ENCODE measurements at places on chromosomes 2 and 18. TPM values are rescaled to one million over a fixed set of nuclear protein-coding genes. Genes with fewer than 3 reads are reported as not detected.

The PSMA8 gene
- not detected for total RNA-seq

The CHST9 gene
- 0.05 TPM for total RNA-seq

The GTF2A1L gene
- total RNA-seq: not detected

The TRABD2A gene
- 4.0 TPM for total RNA-seq

The ABCA12 gene
- 0.19 TPM for total RNA-seq

The LYG2 gene
- total RNA-seq: 0.72 TPM

The APCDD1 gene
- not detected for total RNA-seq

The PLA2R1 gene
- 0.88 TPM for total RNA-seq

The DLX1 gene
- total RNA-seq: 10.2 TPM

The SERPINB12 gene
- not detected for total RNA-seq

The UGT1A6 gene
- not detected for total RNA-seq

The ATOH8 gene
- 10.0 TPM for total RNA-seq

The UGT1A3 gene
- total RNA-seq: not detected

The FAP gene
- total RNA-seq: not detected

The IGFBP2 gene
- total RNA-seq: 169 TPM

The SPIRE1 gene
- total RNA-seq: 12.0 TPM

The HRH4 gene
- not detected for total RNA-seq

The KCNIP3 gene
- total RNA-seq: 2.7 TPM

The SNRPD1 gene
- 136 TPM for total RNA-seq

The GPR75 gene
- 2.4 TPM for total RNA-seq

The DAPL1 gene
- not detected for total RNA-seq

The IL1B gene
- total RNA-seq: 11.6 TPM

The SP5 gene
- total RNA-seq: not detected

The LAMA3 gene
- 0.98 TPM for total RNA-seq

The MBD1 gene
- 51.8 TPM for total RNA-seq

The PROKR1 gene
- not detected for total RNA-seq

The NEUROD1 gene
- total RNA-seq: not detected
